ENCODE measurements at places on chromosomes 6 and 20.

DNA sequence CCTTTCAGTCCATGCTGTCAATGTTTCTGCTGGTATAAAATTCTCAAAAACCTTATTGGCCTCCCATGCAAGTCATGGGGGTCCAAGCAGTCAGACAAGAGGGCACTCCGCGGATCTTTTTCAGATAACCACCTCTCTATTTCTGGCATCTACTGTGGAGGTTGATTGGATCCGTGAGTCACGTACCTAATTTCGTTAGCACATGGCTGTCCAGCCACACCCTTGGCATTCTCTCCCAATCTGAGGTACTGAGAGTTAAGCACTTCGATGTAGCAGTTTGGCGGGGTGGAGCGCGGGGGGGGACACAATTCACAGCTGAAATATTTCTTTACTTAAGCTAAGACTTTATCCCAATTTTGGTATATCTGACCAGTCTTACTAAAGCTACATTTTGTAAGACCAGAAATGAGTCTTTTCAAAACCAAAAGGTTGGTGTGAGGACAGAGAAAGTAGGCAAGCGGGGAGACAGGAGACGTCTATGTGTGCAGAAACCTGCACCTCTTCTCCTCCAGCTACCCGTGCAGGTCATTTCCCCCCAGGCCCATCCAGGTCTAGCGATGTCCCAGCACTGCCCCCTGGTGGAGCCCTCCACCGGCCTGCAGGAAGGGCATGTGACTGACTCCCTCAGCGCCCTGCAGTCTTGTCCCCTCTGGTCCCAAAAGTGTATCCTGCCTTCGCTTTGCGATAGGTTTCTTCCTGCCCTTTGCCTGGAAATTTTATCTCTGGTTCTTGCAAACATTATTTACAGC, 113.1 kb downstream of the ADAT2 start:
- peak; percentile 53 for ATAC-seq

GRCh38 chr6:73041051-73041450, 184.2 kb downstream of the KHDC1L start:
- no peak for ATAC-seq

GRCh38 chr6:27468334-27468733, 4.6 kb downstream of the ZNF184 start:
- ATAC-seq: no peak

DNA sequence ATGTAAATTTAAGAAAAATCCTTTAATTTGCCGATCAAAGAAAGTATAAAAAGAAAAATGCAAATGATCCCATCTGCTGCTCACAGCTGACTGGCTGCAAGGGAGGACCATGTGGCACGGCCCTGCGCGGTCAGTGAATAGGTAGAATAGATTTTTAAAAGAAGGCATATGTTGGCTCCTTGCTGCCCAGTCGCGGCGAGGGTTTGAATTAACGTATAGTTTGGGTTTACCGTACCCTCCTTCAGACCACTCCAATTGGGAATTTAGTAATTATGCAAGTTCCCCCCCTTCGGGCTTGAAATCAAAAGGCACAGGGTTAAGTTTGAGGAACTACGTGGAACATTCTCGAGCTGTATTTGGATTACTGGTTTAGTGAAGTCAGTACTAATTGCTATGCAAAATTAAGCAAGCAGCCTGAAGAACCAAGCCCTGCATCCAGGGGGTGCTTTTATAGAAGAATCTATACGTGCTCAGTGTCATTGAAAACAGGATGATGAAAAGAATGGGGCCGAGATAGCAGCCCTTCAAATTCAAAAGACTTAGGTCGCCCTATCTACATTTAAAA, 1.1 kb upstream of the BEND3 start:
- ATAC-seq: peak; percentile 21

- no peak for ATAC-seq
Observed at GRCh38 chr6:113695516-113695915, 161.6 kb upstream of the MARCKS start.

DNA sequence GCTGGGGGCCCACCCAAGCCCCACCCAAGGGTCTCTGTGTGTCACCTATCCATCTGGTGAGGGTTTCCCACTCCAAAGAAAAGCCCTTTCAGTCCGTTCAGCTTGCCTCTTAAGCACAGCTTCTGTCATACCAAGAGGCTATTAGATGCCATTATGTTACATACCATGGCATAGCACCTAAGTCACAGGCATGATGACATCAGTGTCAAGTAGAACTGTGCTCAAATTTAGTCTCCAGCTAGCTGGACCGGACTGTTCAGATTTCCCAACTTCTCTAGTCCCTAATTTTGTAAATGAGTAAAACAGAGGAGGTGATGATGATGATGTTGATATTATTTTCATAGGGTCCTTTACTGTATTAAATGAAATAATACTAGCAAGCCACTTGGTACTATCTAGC, 19.2 kb upstream of the PLEKHG1 start:
- ATAC-seq: no peak
